ENCODE measurements at places on chromosomes 3 and 15. TPM values are rescaled to one million over a fixed set of nuclear protein-coding genes. Genes with fewer than 3 reads are reported as not detected.

DNA sequence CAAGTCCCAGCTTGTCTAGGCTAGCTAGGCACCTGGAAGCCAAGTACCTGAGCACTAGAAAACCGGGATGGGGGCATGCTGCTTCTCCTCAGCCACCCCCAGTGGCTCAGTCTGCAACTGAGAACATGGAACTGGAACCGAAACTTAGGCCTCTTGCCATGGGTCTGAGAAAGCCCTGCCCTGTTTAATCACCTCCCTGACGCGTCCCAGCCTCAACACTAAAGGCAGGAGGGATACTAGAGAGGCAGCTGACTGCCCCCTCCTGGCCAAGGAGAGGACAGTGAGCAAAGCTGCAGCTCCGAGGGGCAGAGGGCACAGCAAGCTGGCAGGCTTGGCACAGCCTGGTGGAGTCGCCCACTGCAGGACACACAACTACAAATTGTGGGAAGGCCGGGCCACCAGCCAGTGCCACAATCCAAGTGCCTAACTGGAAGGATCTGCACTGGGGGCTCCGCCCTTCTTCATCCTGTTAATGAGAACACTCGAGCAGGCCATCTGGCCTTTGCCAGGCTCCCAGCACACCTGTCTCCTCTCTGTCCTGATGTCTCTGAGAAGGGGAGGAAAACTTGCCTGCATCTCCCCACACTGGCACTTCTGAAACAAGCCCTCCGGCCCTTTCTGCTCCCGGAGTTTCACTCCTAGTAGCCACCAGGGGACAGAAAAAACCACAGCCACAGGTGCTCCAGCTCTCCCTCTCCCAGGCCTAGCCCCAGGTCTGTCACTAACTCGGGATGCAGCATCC lies 53.7 kb downstream of the BDH1 start:
- DNase-seq = peak; percentile 68
- peaks cover 5% of the 10 kb centered on the region for H3K4me1 ChIP-seq
- H3K27me3 ChIP-seq = no peaks in the 10 kb centered on the region
- no peak overlapping the region for H3K27ac ChIP-seq
- H3K36me3 ChIP-seq = no peaks in the 10 kb centered on the region

DNA sequence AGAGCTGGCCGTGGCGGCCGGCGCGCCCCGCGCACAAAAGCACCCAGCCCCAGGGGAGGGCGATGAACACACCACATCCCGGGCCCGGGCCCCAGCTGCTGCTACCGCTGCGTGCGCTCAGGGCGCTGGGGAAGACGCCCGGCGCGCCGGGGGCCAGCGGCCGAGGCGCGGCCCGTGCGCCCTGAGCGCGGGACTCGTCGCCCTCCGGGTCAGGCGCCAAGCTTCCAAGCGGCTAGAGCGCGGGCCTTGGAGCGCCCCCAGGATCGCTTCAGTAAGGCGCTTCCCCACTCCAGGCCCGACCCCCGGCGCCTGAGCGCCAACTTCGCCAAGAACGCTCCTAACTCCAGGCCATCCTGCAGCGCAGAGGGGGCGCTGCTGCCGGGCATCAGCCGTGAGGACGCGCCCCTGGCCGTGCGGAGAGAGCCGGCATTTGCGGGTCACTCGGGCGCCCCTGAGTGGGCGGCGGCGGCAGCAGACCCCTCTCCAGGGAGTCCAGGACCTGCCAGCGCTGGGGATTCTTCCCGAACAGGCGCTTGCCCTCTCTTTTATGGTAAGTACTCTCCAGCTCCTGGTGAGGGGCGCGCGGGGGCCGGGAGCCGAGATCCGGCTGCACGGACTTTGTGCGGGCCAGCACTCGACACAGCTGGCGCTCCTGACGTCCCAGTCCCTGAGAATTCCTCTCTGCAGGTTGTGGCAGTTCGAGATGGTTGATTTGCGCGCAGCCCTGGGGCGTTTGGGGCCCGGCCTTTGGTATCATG lies 475 bp downstream of the SPSB4 start:
- DNase-seq = peak; percentile 34
- no peak overlapping the region for H3K27ac ChIP-seq
- H3K4me3 ChIP-seq = peak overlapping the region; percentile 52
- no peaks in the 10 kb centered on the region for H3K36me3 ChIP-seq
- H3K4me1 ChIP-seq = peaks cover 12% of the 10 kb centered on the region

DNA sequence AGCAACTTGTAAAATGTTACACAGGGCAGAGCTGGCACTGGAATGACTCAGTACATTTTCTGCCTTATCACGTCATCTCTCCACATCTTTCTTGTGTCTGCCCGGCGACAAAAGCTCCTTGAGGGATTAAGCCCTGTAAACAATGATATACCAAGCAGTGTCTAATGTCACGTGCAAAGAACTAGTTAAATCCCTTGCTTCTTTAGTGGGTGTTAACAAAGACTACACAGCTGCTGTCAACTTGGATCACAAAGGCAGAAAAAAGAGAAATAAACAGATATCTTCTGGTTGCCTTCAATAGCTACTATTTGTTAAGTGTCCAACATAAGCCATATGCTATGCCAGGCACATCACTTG lies 48.1 kb upstream of the FRMD4B start:
- no peak overlapping the region for H3K4me3 ChIP-seq
- peak; percentile 27 for DNase-seq
- no peak overlapping the region for H3K27ac ChIP-seq
- H3K27me3 ChIP-seq = peaks cover 4% of the 10 kb centered on the region
- H3K36me3 ChIP-seq = no peaks in the 10 kb centered on the region
- peaks cover 3% of the 10 kb centered on the region for H3K4me1 ChIP-seq

FEZF2 gene
- not detected for total RNA-seq

GRCh38 chr3:71653414-71653807 lies 69.9 kb upstream of the FOXP1 start:
- no peak overlapping the region for H3K4me3 ChIP-seq
- peaks cover 5% of the 10 kb centered on the region for H3K4me1 ChIP-seq
- no peaks in the 10 kb centered on the region for H3K36me3 ChIP-seq
- no peak overlapping the region for H3K27ac ChIP-seq
- DNase-seq = no peak

AKAP13 gene
- total RNA-seq = 93.0 TPM

CD96 gene
- 1.0 TPM for total RNA-seq

GRCh38 chr15:78880813-78881212 lies 8.1 kb downstream of the MORF4L1 start:
- DNase-seq = no peak
- H3K27me3 ChIP-seq = no peaks in the 10 kb centered on the region
- H3K27ac ChIP-seq = peak overlapping the region; percentile 39
- peaks cover 33% of the 10 kb centered on the region for H3K4me1 ChIP-seq
- no peak overlapping the region for H3K4me3 ChIP-seq

TAGLN3 gene
- 7.9 TPM for total RNA-seq

CHCHD6 gene
- total RNA-seq = 21.1 TPM

DNA sequence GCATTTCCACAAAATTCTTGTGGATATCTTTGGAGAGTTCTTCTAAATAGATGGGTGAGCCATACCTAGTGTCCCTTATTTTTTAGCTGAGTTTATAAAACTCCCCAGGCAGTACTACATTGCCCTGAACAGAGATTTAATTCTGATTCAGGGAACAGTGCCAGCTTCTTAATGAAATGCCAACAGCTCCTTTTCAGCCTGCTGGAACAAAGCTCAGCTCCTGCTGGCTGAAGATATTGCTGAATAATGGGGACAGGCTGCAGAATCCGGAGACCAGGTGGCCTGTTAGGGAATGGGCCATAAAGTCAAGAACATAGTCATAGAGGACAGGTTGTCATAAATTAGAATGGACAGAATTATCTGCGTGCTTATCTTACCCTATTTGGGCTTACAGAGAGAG lies 8.9 kb downstream of the HGD start:
- H3K27me3 ChIP-seq = no peaks in the 10 kb centered on the region
- no peaks in the 10 kb centered on the region for H3K36me3 ChIP-seq
- no peak overlapping the region for H3K27ac ChIP-seq
- no peak for DNase-seq

AAGAB gene
- 46.0 TPM for total RNA-seq

CP gene
- 0.48 TPM for total RNA-seq

- DNase-seq = no peak
- peaks cover 24% of the 10 kb centered on the region for H3K4me1 ChIP-seq
- H3K27ac ChIP-seq = no peak overlapping the region
- no peak overlapping the region for H3K4me3 ChIP-seq
- H3K27me3 ChIP-seq = no peaks in the 10 kb centered on the region
- H3K36me3 ChIP-seq = no peaks in the 10 kb centered on the region
Measured at GRCh38 chr3:56983427-56983826, 77.0 kb upstream of the SPATA12 start.
